Kidney (tissue), 22 donors: ENCODE measurements at places on chromosomes 12 and 14. TPM values are rescaled to one million over a fixed set of nuclear protein-coding genes. Genes with fewer than 3 reads are reported as not detected.

The SYNDIG1L gene
- total RNA-seq: 0.13 TPM

The SRRM4 gene
- 0.06 TPM for total RNA-seq

The KRT83 gene
- total RNA-seq: not detected

The LRP6 gene
- 44.1 TPM for total RNA-seq

The COCH gene
- total RNA-seq: 1.6 TPM

The MUCL1 gene
- not detected for total RNA-seq

The COQ10A gene
- total RNA-seq: 14.5 TPM

The ESRRB gene
- 3.9 TPM for total RNA-seq

The CLEC1A gene
- 6.3 TPM for total RNA-seq

- peak; percentile 58 for DNase-seq
- no peak overlapping the region for H3K4me3 ChIP-seq
- no peak overlapping the region for H3K27ac ChIP-seq
- no peaks in the 10 kb centered on the region for H3K36me3 ChIP-seq
- peaks cover 1% of the 10 kb centered on the region for H3K4me1 ChIP-seq
- H3K27me3 ChIP-seq: no peaks in the 10 kb centered on the region
Measured at GRCh38 chr12:1212526-1212925, 221.5 kb downstream of the ERC1 start.

- no peaks in the 10 kb centered on the region for H3K4me1 ChIP-seq
- H3K27me3 ChIP-seq: no peaks in the 10 kb centered on the region
- no peak for DNase-seq
- H3K4me3 ChIP-seq: no peak overlapping the region
- no peak overlapping the region for H3K27ac ChIP-seq
Measured at GRCh38 chr12:7751394-7751793, 4.2 kb upstream of the CLEC4C start.

DNA sequence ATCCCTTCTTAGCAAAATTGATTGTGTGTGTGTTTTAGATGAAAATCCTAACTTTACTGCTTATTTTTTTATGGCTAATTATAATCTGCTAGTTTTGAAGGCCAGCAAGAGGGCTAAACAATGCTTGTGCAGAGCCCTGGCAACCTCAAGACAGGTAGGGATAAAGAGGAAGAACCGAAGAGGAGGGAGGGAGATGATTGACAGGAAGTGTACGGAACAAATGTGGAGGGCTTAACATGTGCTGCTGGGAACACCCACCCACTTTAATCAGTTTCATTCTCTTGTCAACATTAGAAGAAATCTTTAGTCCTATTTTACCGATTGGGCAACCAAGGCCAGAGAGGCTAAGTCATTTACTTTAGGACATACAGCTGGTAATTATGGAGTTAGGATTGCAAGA lies 1.4 kb upstream of the WSCD2 start:
- H3K4me1 ChIP-seq: no peaks in the 10 kb centered on the region
- no peaks in the 10 kb centered on the region for H3K36me3 ChIP-seq
- no peak for DNase-seq
- no peaks in the 10 kb centered on the region for H3K27me3 ChIP-seq
- H3K27ac ChIP-seq: no peak overlapping the region
- H3K4me3 ChIP-seq: no peak overlapping the region

GRCh38 chr12:53976172-53976822 lies 1.5 kb upstream of the HOTAIR start:
- H3K4me1 ChIP-seq: no peaks in the 10 kb centered on the region
- H3K27me3 ChIP-seq: peaks cover 9% of the 10 kb centered on the region

DNA sequence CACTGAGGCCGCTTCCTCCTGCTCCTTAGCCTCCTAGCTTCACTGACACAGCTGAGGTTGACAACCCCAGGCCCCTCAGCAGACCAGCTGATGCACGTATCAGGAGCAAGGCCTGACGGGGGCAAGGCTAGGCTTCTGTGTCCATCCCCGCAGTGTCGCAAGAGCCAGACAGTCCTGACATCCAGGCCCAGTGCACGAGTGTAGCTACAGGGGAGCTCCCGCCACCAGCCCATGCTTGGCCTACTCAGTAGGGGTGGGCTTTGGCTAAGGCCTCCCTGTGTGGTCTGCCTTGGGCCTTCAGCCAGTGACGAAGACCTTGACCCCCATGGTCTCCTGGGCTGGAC lies 179.1 kb downstream of the DPF3 start:
- H3K27me3 ChIP-seq: no peaks in the 10 kb centered on the region
- peaks cover 16% of the 10 kb centered on the region for H3K4me1 ChIP-seq
- no peak overlapping the region for H3K4me3 ChIP-seq
- no peak for DNase-seq

- H3K27me3 ChIP-seq: no peaks in the 10 kb centered on the region
- no peak overlapping the region for H3K4me3 ChIP-seq
- H3K27ac ChIP-seq: no peak overlapping the region
- no peak for DNase-seq
- H3K36me3 ChIP-seq: peaks cover 9% of the 10 kb centered on the region
Measured at GRCh38 chr12:123599721-123600120, 2.2 kb upstream of the DDX55 start.

- DNase-seq: no peak
- H3K27ac ChIP-seq: no peak overlapping the region
- no peaks in the 10 kb centered on the region for H3K4me1 ChIP-seq
- no peaks in the 10 kb centered on the region for H3K36me3 ChIP-seq
Measured at GRCh38 chr12:99260456-99260996, 387.0 kb upstream of the GARIN6 start.

DNA sequence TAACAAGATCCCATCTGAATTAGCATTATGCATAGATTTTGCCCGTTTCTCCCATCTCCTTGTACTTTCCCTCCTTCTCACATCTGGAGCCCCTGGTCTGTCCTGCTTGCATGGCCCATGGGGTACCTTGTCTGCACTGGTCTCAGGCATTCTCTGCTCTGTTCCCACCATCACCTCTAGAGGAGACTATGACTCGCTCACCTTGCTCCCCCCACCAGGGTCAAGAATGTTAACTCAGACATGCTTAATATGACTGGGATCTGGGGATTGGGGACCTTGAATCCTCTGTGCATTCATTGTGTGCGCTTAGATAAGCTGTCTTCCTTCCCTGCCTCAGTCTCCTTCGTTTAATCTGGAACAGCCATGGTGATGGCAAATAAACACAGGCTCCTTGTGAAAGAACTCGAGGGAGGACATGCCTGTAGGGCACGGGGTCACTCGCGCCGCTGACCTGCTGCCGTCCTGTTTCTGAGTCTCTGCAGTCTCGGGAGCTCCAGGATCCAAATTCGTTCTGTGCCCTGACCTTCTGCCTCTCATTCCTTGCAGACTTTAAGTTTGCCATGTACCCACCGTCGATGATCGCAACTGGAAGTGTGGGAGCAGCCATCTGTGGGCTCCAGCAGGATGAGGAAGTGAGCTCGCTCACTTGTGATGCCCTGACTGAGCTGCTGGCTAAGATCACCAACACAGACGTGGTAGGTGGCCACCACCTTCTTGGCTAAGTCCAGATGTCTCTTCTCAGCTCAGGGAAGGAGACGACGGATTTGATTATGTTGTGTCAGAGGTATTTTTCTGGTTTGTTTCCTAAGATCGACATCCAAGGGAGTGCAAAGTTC lies 15.0 kb downstream of the CCND2 start:
- DNase-seq: peak; percentile 30
- H3K27me3 ChIP-seq: no peaks in the 10 kb centered on the region
- no peak overlapping the region for H3K27ac ChIP-seq
- no peaks in the 10 kb centered on the region for H3K4me1 ChIP-seq
- H3K36me3 ChIP-seq: no peaks in the 10 kb centered on the region

DNA sequence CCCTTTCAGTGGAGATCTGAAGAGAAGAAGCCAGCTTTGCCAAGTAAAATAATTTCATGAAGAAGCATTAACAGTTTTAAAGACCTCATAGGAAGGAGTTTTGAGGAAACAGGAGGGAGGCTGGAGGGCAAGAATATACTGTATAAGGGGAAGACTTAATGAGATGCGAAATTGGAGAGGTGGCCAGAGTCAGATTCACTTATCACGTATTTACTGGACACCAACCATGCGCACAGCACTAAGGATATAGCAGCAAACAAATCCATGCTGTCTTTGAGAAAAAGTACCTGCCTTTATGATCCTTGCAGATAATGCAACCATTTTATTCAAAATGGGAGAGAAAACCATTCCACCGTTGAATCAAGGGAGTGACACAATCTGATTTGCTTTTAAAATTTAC lies 100.3 kb downstream of the ERC1 start:
- DNase-seq: no peak
- H3K27ac ChIP-seq: no peak overlapping the region
- no peaks in the 10 kb centered on the region for H3K4me1 ChIP-seq
- H3K36me3 ChIP-seq: no peaks in the 10 kb centered on the region
- no peak overlapping the region for H3K4me3 ChIP-seq

DNA sequence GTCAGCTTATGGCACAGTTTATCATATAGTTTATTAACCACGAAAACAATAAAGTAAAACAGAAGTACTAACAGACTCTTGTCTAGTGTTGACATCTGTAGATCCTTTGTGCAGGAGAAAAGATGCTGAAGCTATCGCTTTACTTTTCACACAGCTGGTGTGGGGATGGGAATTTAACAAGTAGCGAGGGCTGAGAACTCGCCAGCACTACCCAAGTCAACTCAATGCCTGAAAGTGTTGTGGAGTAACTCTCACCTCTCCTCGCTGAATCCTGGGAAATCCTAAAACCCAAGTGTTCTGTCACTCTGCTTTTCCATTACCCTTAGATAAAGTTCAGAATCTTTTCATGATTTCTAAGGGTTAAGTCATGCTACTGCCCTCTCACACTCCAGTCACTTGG lies 264.2 kb downstream of the BMP4 start:
- H3K4me1 ChIP-seq: no peaks in the 10 kb centered on the region
- DNase-seq: no peak
- H3K27ac ChIP-seq: no peak overlapping the region
- H3K4me3 ChIP-seq: no peak overlapping the region
- H3K27me3 ChIP-seq: no peaks in the 10 kb centered on the region

- H3K27ac ChIP-seq: no peak overlapping the region
- H3K27me3 ChIP-seq: no peaks in the 10 kb centered on the region
- H3K4me3 ChIP-seq: no peak overlapping the region
- H3K36me3 ChIP-seq: no peaks in the 10 kb centered on the region
Measured at GRCh38 chr14:27862684-27863083, 903.9 kb upstream of the FOXG1 start.
